Ureter (tissue), 1 donor: ENCODE measurements at places on chromosomes 1 and 21.

DNA sequence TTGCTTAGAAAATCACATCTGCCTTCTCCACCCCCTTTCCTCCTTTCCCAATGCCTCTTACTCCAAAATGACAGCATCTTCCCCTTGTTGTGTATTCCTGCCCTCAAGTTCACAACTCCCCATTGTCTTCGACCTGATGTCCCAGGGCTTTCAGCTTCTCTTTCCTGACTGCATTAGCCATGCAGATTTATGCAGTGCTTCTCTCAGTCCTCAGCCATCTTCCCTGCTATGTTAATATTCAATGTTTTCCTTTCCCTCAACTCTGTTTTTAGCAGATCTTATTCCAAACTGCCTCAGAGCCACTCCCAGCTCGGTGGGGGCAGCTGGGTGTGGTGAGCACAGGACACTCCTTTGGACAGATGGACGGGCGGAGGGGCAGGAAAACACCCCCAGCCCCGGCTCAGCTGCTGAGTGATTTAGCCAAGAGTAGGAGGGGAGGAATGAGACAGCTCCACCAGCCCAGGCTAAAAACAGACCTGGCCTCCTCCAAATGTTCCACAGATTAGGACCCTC lies 71.0 kb downstream of the CD2 start:
- DNase-seq, result no peak

GRCh38 chr1:27431601-27431940 lies 39.1 kb downstream of the GPR3 start:
- DNase-seq, result no peak

DNA sequence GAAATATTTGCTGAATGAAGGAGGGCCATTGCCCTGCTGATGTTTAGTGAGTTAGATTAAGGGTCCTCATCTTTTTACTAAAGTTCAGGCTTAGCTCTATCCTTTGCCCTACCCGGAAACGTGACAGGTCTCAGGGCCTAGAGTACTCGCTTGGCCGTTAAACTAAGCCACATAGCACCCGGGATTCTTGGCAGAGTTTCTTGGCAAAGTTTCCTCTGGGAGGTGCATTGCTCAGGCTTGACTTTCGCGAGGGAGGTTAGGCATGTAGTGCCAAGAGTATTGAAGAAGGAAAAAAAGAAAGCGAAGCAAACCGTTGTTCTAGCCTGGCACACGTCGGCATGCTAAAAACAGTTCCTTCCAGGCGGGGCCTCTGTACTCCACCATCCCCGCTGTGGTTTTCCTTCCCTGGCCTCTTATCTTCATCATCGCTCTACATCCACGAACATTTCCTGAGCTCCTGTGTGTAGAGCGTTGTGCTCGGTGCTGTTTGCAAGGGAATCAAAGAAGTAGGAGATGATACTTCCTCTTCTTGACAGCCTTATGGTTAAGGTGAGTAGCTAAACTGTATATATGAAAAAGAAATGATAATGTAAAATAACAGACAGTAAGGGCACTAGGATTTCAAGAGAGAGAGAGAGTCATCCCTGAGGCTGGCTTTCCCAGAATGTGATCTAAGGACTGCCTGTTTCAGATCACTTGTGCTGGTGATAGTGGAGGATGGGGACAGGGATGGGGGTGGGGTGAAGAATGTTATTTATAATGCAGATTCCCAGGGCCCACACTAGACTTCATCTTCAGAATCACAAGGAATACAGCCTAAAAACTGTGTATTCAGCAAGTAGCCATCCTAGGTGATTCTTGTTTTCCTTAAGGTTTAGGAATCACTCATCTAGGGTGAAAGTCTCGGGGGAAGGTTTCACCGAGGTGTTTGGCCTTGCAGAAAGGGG lies 18.8 kb downstream of the RNF220 start:
- DNase-seq, result peak; percentile 79

DNA sequence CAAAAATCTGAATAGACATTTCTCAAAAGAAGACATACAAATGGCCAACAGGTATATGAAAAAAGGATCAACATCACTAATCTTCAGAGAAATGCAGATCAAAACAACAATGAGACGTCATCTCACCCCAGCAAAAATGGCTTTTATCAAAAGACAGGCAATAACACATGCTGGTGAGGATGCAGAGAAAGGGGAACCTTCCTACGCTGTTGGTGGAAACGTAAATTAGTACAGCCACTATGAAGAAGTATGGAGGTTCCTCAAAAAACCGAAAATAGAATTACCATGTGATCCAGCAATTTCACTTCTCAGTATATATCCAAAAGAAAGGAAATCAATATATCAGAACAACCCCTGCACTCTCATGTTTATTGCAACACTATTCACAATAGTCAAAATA lies 65.1 kb upstream of the ATP1B1 start:
- no peak for DNase-seq

- DNase-seq, result no peak
Observed at GRCh38 chr21:34602061-34602460, 12.9 kb downstream of the RCAN1 start.

DNA sequence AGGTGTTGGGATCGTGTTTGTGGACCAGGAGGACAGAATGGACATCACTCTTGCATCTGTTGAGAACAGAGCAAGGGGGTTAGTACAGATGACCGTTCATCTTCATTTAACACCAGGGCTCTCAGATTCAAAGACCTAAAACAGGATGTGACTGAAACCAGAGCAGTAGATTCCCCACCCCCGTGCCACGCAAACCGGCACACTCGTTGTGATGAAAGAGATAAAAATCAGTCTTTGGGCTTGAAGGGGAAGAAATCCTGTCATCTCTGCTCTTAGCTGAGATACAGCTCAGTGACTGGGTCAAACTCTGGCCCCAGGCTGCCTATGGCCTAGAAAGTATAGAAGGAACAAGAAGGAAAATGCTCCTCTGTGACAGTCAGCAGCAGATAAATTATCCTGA lies 146.2 kb upstream of the KRTAP19-8 start:
- no peak for DNase-seq

- no peak for DNase-seq
Observed at GRCh38 chr1:212622906-212623305, 14.3 kb downstream of the ATF3 start.

DNA sequence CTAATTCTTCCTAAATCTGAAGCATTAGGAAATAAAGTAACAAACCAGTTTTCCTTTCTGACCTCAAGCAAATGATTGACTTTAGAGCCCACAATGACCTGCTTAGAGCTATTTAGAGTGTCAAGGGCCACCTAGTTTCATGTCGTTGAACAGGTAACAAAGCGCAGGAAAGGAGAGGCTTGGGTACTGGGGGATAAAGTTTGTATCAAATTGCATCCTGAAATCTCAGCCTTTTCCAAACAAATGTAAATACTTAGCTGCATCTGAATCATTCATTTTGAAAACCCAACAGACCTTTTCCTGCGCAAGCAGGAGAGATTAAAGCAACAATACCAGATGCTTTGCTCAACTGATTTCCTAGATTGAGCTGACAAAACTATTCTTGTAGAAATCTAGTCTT lies 121.2 kb downstream of the NRIP1 start:
- DNase-seq, result no peak

- no peak for DNase-seq
Observed at GRCh38 chr1:212987702-212988322, 27.9 kb downstream of the ANGEL2 start.

DNA sequence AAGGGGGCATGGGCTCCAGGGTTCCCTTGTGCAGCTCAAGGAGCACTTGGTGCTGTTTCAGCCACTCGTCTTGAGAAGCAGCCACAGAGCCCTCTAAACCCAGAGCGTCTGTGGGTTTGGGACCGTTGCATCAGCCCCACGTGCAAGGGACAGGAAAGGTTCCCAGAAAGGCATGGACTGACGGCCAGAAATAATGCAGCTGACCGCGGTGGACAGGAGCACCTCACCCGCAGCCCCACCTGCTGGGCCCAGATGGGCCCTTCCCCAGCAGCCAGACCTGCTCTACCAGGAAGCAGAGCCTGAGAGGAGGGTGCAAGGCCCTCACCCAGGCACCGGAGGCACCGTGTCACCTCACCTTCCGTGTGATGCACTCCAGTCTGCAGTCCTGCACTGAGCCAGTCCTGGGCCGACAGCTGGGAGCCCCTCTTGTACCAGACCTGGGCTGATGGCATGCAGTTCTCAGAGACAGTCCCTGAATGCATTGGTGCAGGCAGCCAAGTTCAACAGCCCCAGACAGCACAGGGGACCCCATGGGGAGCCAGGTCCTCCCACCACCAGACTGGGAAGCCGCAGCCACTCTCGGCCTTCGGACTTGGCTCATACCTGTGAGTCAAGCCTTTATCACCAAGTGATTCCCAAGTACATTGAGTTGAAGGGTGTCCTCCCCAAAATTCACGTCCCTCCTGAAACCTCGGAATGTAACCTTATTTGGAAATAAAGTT lies 4.8 kb upstream of the TFF3 start:
- DNase-seq, result peak; percentile 52

GRCh38 chr1:38744452-38745350 lies 114.9 kb downstream of the RRAGC start:
- DNase-seq, result no peak

DNA sequence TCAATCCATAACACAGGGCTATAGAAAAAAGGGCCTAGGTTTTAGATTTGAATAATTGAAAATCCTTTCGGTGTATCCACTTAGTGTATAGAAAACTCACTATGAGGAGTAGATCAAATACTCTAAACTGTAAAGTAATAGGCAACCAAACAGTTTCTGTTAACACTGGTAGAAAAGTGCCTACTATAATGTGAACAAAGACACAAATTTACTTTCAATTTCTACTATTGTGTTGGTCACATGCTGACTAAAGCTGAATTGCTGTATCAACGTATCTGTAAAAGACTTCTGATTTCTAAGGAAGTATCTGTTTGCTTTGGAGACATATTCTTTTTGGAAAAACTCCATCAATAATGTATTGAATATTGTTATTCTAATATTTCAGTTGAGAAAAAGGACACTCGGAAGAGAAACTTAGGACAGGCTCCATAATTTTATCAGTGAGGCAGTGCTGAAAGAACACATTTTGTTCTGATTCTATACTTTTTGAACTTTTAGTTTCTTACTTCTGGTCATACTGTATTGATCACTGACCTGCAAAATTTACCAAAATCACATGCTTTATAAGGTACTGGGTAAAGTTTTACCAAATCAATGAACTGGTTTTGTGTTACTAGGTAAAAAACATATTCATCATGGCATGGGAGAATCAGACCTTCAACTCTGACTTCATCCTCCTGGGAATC lies at the start of gene OR2M5:
TSS of gene OR2M5 (plus strand) at position 636 of the 686 bp plus-strand sequence. CDS start at position 636, 0 bp downstream.
- no peak for DNase-seq

DNA sequence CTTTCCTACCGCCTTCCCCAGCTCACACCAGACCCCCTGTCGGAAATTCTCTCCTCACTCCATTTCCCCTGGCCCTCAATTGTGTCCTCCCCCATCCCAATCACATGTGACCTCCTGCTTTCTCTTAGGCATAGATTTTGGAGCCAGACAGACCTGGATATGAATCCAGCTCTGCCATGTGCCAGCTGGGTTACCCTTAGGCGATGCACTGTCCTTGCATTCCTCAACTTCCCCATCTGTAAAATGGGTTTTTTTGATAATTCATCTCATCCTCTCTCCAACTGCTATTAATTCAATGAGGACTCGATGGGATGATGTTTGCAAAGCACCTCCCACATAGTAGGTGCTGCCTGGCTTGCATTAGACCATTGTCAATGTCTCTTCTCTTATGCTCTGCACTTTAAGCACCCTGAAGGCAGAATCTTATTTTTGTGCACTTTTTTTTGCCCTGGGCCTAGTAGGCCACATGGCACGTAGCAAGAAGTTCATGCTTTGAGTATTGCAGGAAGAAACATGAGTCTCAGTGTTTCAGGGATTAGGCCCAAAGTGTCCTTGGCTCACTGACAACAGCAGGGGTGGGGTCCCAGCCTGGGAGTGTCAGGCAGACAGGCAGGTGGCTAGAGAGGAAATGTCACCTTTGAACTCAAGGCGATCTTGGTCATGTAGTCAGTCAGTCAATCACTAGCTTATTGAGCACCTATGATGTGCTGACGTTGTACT lies 47.6 kb downstream of the TAS1R2 start:
- no peak for DNase-seq

DNA sequence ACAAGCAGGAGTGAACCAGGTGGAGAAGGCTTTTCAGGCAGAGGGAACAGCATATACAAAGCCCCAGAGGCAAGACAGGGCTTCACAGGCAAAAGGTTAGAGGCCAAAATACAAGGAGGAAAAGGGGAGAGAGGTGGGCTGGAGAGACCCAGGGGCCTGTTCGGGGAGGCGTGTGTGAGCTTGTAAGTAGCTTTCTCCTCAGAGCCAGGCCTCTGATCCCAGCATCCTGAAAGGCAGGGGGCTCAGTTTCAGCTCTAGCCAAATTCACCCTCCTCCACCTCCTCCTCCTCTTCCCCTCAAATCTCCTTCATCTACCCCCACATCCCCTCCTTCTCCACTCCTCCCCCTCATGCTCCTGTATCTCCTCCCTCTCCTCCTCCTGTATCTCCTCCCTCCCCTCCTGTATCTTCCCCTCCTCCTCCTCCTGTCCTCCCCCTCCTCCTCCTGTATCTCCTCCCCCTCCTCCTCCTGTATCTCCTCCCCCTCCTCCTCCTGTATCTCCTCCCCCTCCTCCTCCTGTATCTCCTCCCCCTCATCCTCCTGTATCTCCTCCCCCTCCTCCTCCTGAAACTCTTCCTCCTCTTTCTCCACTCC lies 148.6 kb downstream of the ST6GALNAC5 start:
- no peak for DNase-seq

- DNase-seq, result no peak
Observed at GRCh38 chr1:84403347-84403746, 5.1 kb downstream of the DNASE2B start.

DNA sequence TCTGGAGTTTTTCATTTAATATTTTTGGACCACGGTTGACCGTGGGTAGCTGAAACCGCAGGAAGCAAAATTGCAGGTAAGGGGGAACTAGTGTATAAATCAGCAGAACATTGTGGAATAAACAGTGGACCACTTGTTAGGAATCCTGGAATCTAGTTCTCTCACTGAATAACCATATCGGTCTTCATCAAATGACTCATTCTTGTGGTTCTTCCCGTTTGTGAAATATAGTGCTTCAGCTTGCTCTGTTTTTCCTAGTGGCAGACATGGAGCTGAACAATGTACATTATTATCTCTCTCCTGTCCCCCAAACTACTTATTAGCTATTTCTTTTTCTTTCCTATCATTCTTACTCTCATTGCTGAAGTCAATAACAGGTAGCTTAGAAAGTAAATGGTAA lies 61.9 kb downstream of the HSPA13 start:
- DNase-seq, result no peak

- DNase-seq, result no peak
Observed at GRCh38 chr1:117793413-117793812, 136.0 kb downstream of the GDAP2 start.

DNA sequence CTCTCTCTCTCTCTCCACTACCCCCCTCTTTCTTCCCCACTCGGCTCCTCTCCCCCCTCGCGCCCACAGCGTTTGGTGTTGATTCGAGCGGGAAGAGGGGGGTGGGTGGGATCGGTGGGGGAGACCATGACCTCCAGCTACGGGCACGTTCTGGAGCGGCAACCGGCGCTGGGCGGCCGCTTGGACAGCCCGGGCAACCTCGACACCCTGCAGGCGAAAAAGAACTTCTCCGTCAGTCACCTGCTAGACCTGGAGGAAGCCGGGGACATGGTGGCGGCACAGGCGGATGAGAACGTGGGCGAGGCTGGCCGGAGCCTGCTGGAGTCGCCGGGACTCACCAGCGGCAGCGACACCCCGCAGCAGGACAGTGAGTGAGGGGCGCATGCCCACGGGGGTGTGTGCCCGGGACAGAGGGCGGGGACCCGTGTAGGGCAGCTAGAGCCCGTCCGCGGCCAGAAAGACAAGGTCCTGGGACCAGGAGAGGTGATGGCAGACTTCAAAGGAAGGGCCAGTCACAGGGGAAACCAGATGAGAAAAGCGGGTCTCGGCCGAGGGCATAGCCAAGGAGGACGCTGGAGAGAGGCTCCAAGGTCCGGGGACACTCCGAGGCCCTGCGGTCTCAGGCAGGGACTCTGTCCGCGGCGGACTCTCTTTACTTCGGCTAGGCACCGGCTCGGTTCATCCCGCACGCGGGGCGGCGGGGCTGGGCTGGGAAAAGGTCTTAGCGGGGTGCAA lies at the start of gene PRRX1:
TSS of gene PRRX1 (plus strand) at position 39 of the 735 bp plus-strand sequence. CDS start at position 127, 88 bp downstream.
- DNase-seq, result no peak
